Kidney tubule cell (primary cell): ENCODE measurements at places on chromosomes 1 and 21.

DNA sequence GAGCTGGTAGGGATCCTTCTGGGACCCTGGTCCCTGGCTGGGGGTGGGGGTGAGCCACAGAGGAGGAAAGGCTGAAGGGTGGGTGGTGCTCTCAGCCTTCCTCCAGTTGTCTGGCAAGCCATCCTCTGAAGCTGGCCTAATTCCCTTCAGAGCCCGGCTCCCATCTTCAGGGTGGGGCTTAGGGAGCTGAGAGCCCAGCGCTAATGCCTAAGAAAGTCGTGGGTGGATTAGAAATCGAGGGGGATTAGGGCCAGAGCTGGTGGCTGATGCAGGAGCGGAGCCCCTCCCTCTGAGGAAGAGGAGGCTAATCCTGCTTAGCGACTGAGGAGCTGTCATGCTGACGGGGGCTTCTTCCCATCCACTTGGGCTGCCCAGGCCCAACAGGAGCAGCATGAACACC is 30.8 kb upstream of the DMBX1 start:
- DNase-seq = no peak

- no peak for DNase-seq
Measured at GRCh38 chr1:245406426-245406825, 251.6 kb downstream of the KIF26B start.

GRCh38 chr1:160040476-160040875 is 8.7 kb upstream of the PIGM start:
- no peak for DNase-seq

DNA sequence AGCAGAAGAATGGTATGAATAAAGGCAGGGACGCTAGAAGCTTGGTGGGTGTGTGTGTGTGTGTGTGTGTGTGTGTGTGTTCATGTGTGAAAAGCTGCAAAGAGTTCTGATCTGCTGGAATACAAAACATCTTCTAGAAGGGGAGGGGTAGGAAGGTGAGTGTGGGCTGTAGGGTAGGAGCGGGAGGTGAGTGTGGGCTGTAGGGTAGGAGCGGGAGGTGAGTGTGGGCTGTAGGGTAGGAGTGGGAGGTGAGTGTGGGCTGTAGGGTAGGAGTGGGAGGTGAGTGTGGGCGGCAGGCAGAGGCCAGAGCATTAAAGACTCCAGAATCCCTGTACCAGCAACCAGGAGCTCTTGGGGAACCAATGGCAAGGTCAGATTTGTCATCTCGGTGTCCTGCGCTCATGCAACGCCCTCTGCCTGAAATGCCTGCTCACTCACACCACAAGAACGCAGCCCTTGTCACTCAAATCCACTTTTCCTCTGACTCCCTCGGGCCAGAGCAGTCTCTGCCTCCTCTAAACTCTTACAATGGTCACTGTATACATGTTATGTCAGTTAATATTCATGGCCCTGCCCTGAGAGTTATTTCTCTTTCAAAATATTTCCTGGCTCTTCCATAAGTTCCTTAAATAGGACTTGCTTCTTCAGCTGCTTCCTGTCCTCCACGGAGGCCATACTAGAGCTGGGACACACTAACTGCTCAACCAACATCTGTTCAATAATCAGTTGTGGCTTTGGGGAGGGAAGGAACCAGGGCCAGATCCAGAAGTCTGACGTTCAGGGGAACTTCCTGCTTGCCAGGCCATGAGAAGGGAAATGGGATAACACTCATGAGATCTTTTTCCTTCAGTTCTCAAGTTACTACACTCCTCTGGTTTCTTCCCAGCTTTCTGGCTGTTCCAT is 53.6 kb upstream of the ZNF644 start:
- no peak for DNase-seq

GRCh38 chr1:84940481-84940880 is 47.5 kb upstream of the LPAR3 start:
- DNase-seq = no peak

DNA sequence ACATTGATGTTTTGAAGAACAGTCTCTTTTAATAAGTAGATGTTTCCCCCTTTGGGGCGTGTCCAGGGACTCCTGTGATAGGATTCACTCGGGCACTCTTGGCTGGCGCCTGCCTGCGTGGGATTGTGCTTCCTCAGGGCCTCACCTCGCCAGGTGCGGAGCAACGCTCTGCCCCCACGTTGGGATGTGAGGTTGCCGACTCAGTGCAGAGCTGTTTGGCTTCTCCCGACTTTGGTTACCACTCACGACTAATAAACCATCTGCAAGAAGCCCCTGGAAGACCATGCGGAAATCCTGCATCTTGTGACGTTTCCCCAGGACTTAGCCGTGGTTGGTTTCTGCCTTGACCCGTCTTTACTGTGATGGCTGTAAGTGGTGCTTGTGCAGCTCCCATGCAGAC is 106.4 kb downstream of the PCBP3 start:
- no peak for DNase-seq

DNA sequence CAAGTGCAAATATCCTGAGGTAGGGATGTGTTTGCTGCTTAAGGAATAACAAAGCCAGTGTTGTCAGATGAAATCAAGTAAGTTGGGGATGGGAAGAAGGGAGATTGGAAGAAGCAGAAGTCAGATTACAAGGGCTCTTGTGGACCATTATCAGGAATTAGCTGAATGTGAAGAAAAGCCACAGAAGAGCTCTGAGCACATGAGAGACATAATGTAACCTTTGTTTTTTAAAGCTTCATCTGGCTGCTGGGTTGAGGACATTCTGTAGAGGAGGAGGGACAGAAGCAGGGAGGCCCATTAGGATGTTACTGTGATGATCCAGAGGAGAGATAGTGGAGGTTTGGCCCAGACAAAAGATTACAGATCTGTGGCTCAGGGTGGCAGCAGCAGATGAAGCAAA is 111.7 kb downstream of the DUSP10 start:
- no peak for DNase-seq
